Caudate nucleus (tissue), 63 donors: ENCODE measurements at places on chromosomes 4 and X.

GRCh38 chr4:94519925-94520789, 68.4 kb downstream of the PDLIM5 start:
- no peak for DNase-seq

DNA sequence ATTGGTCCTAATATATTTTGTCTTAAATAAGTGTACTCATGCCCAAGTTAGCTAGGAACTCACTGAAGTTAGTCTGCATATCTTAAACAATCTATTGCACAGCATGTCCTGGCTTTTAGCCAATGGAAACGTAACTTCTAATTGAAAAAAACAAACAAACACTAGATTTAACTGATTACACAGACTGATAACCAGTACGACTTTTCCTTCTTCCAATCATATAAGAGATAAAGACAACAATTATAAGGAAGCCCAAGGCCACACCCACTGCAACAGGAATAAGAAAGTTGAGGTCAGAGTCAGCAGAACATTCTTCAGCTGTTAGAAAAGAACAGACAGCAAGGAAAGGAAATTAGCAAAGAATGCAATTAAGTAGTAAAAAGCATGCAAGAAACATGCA, 40.8 kb downstream of the LAMP2 start:
- no peak for DNase-seq

DNA sequence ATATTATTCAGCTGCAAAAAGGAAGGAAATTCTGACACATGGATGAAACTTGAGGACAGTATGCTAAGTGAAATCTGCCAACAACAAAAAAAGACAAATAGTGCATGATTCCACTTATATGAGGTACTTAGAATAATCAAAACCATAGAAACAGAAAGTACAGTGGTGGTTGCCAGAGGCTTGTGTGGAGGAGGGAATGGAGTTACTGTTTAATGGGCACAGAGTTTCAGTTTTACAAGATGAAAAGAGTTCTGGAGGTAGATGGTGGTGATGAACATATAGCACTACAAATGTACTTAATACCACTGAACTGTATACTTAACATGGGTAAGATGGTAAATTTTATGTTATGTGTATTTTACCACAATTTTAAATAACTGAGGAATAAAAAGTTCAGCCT, 212.0 kb upstream of the KLF3 start:
- DNase-seq, result no peak

DNA sequence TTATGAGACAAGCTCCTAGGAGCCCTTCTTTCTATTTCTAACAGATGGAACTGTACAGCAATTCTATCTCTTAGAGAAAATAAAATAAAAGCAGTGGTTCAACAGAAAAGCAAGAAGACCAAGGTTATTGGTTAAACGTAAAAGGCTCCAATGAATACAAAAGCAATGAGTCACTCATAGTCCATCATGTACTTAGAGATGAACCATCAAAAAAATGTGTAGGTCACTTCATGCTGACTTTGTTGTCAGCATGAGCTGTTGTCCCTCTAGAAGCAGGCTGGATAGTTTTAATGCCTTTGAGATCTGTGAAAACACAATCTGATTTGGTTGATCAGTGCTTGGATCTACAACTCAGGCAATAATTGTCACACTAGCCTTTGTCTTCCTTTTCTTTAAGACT, 378.6 kb upstream of the ANXA10 start:
- DNase-seq, result no peak

DNA sequence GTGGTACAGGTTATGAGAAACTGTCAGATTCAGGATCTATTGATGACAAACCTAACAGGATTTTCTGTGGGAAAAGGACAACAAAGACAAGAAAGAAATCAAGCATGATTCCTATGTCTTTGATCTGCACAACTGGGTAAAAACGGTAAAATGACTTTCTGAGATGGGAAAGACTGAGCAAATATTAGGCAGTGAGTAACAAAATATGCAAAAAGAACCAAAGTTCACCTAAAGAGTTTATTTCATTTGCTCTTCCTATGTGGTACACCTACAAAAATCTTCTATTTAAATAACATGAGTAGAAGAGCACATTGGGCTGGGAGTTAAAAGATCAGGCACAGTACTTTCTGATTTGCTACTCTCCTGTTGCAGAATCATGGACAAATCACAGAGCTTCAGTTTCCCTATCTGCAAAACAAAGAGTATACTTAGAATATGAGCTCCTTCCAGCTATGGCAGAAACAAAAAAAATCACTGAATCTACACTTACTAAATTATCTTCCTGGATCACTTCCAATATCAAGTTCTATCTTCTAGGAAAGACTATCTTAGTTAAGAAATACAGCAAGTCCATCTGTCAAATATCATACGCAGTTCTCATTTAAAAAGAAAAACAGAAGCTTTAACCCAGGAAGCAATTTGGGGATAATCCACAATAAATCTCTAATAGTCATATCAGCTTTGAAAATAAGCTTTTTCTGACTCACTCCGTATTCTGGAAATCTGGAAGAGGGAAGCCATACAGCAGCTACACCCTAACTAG, 37.4 kb downstream of the NFXL1 start:
- no peak for DNase-seq

GRCh38 chrX:139200793-139201192, 329.7 kb upstream of the F9 start:
- DNase-seq, result no peak

GRCh38 chrX:3994315-3994714, 280.9 kb upstream of the PRKX start:
- DNase-seq, result no peak

DNA sequence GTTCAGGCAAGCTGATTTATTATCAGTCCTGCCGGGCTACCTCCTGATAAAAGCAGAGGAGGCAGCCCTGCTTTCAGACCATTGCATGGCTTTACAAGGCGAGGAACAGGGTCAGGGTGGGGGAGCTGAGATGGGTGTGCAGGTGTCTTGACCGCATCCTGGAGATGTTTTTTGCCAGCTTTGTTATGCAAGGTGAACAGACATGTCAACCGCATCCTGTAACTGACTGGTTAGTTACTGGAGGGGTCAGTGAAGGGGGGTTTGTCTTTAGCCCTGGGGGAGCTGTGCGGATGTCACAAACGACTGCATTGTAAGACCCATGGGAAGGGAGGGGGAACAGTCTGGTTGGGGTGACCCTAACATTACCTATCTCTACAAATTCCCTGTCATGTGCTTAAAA, 10.0 kb downstream of the ADAM29 start:
- no peak for DNase-seq

DNA sequence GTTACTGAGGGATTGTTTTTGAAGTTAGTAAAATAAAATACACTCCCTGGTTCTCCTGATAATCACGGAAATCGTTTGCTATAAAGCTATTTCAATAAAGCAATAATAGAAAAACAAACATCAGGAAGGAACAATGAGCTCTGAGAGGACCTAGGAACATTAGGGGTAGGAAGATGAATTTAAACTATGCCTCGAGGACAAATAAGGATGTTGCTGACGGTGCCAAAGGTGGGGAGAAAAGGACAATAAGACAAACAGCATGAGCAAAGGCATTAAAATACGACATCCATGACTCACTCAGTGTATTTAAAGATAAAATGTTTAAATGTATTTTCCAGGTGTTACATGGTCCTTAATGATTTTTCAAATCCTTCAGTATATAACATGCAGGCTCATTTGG, 110.3 kb downstream of the MTNR1A start:
- DNase-seq, result no peak

DNA sequence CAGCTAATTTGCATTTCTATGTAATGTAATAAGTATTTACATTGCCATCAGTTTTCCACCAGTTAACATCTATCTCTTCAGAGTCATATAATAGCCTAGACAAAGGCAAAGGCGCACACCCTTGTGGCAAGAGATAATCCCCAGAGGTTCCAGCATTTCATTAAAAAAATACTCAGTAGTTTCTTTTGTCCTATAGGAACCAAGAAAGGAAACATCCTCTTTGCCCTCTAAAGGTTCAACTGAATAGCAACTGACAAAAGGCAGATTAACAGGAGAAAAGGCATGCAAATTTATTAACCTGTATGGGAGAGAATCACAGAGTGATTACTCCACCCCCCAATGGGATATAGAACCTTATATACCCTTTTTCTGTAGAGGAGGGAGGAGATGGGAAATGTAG, 48.4 kb downstream of the MAGEB17 start:
- DNase-seq, result no peak

GRCh38 chr4:5884796-5885195, 8.1 kb downstream of the CRMP1 start:
- DNase-seq, result no peak

DNA sequence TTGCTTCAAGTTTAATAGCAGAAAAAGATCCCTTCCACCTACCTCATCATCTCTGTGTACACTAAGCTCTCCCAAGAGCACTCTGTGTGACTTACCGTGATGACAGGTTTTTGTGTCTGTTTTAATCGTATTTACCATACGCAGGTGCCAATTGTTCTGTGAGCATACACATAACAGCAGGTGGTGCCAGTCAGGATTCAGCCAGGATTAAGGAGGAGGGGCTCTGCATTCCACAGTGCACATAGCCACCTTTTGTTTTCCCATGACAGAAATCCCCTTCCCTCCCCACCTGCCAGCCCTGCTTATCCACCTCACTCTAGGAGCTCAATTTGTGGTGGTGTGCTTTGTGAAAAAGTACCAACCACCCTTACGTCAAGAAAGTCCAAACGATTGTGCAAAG, 14.8 kb downstream of the ANK2 start:
- no peak for DNase-seq

GRCh38 chr4:80302616-80303223, 32.8 kb upstream of the CFAP299 start:
- DNase-seq, result no peak

DNA sequence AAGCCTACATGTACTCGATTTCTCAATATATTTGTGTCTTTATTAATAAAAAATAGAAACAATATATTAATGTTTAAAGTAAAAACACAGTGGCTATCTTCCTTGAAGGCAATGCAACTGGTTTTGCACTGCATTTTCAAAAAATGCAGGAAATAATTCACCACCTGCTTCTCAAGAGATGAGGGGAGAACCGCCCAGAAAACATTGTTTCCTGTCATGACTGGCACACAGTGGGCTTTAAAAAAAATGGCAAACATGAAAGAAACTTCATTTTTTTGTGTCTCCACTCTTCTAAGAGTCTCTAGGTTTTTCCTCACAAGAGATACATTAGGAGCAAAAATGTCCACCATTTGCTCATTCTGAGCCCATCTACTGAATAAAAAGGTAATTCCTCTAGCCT, 50.8 kb upstream of the C4orf50 start:
- DNase-seq, result no peak

- DNase-seq, result no peak
Observed at GRCh38 chr4:151921386-151921785, 160.6 kb upstream of the GATB start.

- no peak for DNase-seq
Observed at GRCh38 chr4:68324519-68325262, 25.2 kb downstream of the YTHDC1 start.

- DNase-seq, result no peak
Observed at GRCh38 chr4:8084712-8085490, 73.7 kb downstream of the ABLIM2 start.

- no peak for DNase-seq
Observed at GRCh38 chrX:50581405-50581804, 110.8 kb upstream of the DGKK start.

DNA sequence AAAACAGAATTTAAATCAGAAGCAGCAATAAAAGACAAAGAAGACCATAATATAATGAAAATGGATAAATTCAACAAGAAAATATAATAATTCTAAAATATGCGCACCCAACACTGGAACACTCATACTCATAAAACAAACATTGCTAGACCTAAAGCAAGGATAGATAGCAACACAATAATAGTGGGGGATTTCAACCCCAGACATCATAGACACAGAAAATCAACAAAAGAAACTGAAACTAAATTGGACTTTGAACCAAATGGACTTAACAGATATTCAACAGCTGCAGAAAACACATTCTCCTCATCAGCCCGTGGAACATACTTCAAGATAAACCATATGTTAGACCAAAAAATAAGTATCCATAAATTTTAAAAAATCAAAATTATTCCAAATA, 1552.6 kb downstream of the C4orf33 start:
- no peak for DNase-seq

GRCh38 chr4:152678841-152679240, 956 bp downstream of the TMEM154 start:
- DNase-seq, result no peak

- no peak for DNase-seq
Observed at GRCh38 chr4:68591204-68591603, 15.1 kb upstream of the UGT2B17 start.

DNA sequence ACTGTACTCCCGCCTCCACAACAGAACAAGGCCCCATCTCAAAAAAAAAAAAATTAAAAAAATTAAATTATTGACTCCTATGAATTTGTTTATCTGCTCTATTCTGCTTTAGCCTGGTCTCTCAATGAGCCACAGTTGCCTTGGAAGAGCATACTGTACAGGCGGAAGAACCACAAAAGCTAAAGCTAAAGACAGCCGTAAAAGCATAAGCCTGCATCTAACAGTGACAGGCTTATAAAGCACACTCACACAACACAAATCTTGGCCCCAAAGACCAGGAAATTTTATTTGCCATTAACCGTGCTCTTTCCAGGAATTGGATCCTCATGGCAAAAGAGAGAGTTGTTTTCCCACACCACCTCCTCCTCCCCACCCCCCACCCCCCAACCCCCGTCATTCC, 53.5 kb upstream of the KLF3 start:
- no peak for DNase-seq

- DNase-seq, result no peak
Observed at GRCh38 chrX:109089359-109089758, 353.0 kb upstream of the IRS4 start.

- no peak for DNase-seq
Observed at GRCh38 chr4:151459375-151459774, 50.4 kb downstream of the FHIP1A start.

GRCh38 chr4:124432500-124432899, 280.0 kb downstream of the ANKRD50 start:
- no peak for DNase-seq

- no peak for DNase-seq
Observed at GRCh38 chrX:32395878-32396277, 815.5 kb downstream of the DMD start.

GRCh38 chrX:34275699-34276098, 143.6 kb upstream of the FAM47A start:
- DNase-seq, result no peak

GRCh38 chr4:2159931-2160330, 82.0 kb downstream of the HAUS3 start:
- no peak for DNase-seq

DNA sequence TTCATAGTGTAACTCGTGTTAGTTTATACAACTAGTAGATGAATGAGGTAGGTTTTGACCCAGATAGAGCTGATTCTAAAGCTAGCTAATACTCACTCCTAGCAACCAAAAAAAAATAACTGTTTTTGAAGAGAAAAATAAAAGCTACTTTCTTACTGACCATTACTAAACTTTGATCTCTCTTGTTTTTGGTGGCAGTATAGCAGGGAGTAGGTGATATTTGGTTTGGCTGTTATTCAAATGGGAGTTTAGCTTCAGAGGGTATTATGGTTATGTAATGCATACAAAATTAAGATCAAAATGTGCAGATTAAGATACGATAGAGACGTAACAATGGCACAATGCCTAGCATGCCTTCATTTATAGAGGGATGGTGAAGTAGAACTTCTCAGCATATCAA, 1104.5 kb downstream of the PCDH19 start:
- DNase-seq, result no peak
